ENCODE measurements at places on chromosomes 4 and X. TPM values are rescaled to one million over a fixed set of nuclear protein-coding genes. Genes with fewer than 3 reads are reported as not detected.

GRCh38 chr4:67332627-67333026 lies 212.7 kb downstream of the CENPC start:
- H3K4me3 ChIP-seq: no peak overlapping the region
- no peaks in the 10 kb centered on the region for H3K27me3 ChIP-seq
- no peak overlapping the region for H3K27ac ChIP-seq
- no peak for DNase-seq
- no peaks in the 10 kb centered on the region for H3K4me1 ChIP-seq
- no peaks in the 10 kb centered on the region for H3K36me3 ChIP-seq

DNA sequence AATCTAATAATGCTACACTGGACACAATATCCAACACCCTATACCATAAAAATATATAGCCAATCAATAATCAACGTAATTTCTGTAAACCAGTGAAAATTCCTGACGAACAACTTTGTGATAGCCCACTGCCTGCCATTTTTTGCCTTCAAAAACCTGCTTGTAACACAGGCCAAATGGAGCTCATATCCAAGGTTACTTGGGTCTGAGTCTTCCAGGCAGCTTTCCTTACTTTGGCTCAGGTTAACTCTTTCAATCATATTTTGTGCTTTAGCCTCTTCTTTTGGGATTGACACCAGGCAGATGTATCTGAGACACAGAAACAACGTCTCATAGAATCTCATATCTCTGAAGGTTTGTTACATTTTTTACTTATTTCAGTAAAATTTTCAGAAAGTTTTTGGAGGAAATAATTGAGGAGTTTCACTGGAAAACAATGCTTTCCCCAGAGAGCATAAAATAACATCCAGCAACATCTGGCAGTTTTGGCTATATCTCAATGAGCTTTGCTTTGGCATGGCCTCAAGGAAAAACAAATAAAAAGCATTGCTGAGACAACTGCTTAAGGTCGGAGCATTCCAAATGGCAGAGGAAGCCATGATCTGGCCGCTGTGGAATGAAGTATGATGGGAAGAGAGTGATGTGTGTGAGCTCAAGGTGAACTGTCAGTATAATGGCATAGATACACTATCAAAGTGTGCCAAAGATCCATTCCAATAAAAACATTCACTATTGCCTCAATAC lies 162.9 kb upstream of the SPIN4 start:
- H3K4me3 ChIP-seq: no peak overlapping the region
- H3K36me3 ChIP-seq: no peaks in the 10 kb centered on the region
- H3K27ac ChIP-seq: no peak overlapping the region
- DNase-seq: no peak

- peaks cover 19% of the 10 kb centered on the region for H3K4me1 ChIP-seq
- peak overlapping the region; percentile 69 for H3K4me3 ChIP-seq
- peak; percentile 16 for DNase-seq
- H3K36me3 ChIP-seq: no peaks in the 10 kb centered on the region
These were observed 394 bp downstream of the MED14 start for GRCh38 chrX:40734971-40735324.

DNA sequence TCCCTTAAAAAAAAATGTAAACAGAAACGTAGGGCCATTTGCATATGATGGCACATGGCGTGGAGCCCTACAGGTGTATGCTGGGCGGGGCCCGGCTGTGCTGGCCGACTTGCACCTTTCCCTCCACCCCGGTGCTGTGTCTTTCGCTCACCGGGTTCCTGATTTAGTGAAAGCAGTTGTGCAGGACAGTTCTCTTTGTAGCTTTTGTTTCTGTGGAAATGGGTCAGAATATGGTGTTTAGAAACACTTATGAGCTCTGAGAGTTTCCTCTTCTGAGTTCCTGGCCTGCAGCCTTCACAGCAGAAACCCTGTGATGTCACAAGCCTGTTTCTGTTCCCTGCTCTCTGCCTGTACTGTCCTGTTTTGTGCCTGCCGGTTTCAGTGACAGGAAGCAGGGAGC lies 22.5 kb upstream of the MSANTD1 start:
- no peaks in the 10 kb centered on the region for H3K27me3 ChIP-seq
- H3K27ac ChIP-seq: no peak overlapping the region
- no peak for DNase-seq
- no peak overlapping the region for H3K4me3 ChIP-seq
- H3K4me1 ChIP-seq: no peaks in the 10 kb centered on the region

DNA sequence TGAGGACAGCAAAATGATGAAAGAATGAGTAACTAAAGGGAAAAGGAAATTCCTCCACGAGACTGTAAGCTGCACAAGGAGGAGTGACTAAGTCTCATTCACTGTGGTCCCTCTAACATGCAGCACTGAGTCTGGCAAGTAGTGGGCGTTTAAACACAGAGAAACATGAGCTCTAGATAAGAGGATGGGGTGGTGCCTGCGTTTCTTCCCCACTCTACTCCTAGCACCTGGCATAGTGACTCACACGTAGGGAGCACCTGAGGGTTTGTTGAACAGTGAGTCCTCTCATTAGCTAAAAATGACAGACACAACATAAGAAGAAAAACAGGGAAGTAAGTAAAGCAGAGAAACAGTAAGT lies 105.8 kb upstream of the CBR4 start:
- no peaks in the 10 kb centered on the region for H3K27me3 ChIP-seq
- DNase-seq: no peak
- H3K36me3 ChIP-seq: no peaks in the 10 kb centered on the region
- no peaks in the 10 kb centered on the region for H3K4me1 ChIP-seq

DNA sequence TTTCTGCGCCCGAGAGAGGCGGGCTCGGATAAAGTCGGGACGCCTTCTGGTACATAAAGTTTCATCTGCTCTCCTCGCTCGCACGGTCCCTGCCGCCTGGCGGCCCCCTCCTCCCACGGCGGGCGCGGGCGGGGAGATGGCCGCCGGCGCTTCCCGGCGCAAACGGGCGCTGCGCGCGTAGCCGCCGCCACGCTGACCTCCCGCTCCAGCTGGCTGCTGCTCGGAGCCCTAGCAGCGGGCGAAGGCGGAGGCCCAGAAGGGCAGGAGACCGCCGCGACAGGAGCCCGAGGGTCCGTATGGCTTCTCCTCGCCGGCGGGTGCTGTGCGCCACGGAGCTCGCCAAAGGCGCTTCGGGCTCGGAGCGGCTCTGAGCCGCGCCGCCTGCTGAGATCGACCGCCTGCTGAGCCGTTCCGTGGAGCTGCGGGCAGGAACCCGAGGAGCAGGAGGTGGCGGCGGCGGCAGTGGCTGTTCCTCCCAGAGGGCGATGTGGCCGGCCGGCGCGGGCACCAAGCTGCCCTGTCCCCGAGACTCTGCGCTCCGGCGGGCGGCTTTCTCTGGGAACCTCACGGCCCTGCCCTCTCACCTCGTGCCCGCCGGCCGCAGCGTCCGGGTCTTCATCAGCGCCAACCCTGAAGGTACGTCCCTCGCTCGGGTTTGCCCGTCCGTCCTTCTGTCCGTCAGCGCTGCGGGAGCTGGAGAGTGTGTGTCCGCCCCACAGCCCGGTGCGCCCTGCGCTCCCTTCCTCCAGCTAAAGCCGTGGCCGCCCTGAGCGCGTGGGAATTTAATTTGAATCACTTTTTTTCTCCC lies at the start of gene NWD2:
Gene NWD2, plus strand, starts transcription at position 161 of the 808 bp plus-strand sequence. Its CDS starts 325 bp downstream, at position 486.
- H3K4me3 ChIP-seq: no peak within 1 kb of the TSS
- H3K4me1 ChIP-seq: no peaks in the 10 kb centered on the region
- H3K27me3 ChIP-seq: peaks cover 4% of the 10 kb centered on the region
- DNase-seq: no peak
- H3K36me3 ChIP-seq: no peaks in the 10 kb centered on the region
- H3K27ac ChIP-seq: no peak within 1 kb of the TSS

GRCh38 chr4:116064331-116064730 lies 950.9 kb upstream of the NDST4 start:
- no peaks in the 10 kb centered on the region for H3K36me3 ChIP-seq
- DNase-seq: no peak
- H3K4me3 ChIP-seq: no peak overlapping the region
- H3K27ac ChIP-seq: no peak overlapping the region
- no peaks in the 10 kb centered on the region for H3K4me1 ChIP-seq

GRCh38 chr4:180377741-180378140 lies 1865.5 kb upstream of the TENM3 start:
- H3K4me3 ChIP-seq: no peak overlapping the region
- H3K4me1 ChIP-seq: no peaks in the 10 kb centered on the region
- no peak for DNase-seq
- no peaks in the 10 kb centered on the region for H3K36me3 ChIP-seq
- no peaks in the 10 kb centered on the region for H3K27me3 ChIP-seq

DNA sequence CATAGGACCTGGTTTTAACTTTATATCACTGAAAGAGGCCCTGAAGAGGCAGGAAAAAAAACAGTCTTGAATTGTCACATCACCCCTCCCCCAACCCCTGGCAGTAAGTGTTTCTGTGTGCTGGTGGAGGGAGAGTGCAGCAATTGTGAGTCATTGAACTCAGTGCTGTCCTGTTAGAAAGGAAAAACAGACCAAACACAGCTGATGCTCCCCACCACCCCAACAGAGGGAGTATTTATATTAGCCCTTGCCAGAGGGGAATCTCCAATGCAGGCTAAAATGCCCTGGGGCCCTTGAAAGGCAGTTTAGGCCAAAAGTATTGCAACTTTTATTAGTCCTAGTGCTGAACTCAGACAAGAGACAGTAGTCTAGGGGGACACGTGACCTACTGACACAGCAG lies 197.8 kb upstream of the AGTR2 start:
- no peaks in the 10 kb centered on the region for H3K36me3 ChIP-seq
- no peak for DNase-seq
- no peak overlapping the region for H3K4me3 ChIP-seq
- no peak overlapping the region for H3K27ac ChIP-seq

GRCh38 chrX:150364347-150365050 lies 1.4 kb downstream of the MAMLD1 start:
- DNase-seq: peak; percentile 51
- no peaks in the 10 kb centered on the region for H3K36me3 ChIP-seq
- no peaks in the 10 kb centered on the region for H3K27me3 ChIP-seq
- H3K4me1 ChIP-seq: no peaks in the 10 kb centered on the region

DNA sequence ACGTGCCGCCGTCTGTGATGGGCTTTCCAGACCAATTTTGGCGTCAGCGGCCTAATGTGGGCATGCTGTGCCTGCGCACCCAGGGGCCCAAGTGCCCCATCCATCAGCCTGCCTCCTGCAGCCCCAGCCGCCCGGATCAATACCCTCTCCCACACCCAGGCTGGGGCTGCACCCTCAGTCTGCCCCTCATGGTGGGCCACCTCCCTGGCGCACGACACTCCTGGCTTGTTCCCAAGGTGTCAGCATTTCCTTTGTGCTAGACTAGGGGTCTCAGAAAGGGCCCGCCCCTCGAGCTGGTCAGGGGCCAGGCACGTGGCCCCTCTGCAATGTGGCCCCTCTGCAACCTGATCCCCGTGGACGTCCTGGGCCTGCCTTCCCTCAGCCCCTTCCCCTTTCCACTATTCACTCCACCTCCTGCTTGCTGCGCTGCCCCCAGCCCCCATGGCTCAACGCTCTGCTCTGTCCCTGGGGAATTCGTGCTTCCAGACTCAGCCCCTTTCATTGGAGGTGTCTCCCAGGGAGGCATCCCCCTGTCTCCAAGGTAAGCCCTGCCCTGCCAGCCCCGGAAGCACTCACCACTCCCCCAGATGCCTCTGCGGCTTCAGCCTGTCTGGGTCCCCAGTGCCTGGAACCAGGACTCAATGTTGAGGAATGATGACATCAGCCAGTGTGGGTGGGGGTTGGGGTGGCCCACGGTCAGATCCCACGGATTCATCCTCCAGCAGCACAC lies 130.8 kb downstream of the HMX1 start:
- no peaks in the 10 kb centered on the region for H3K36me3 ChIP-seq
- no peak for DNase-seq
- H3K27ac ChIP-seq: no peak overlapping the region
- H3K4me1 ChIP-seq: no peaks in the 10 kb centered on the region
- no peak overlapping the region for H3K4me3 ChIP-seq

- H3K27ac ChIP-seq: no peak overlapping the region
- no peaks in the 10 kb centered on the region for H3K27me3 ChIP-seq
- H3K36me3 ChIP-seq: no peaks in the 10 kb centered on the region
- DNase-seq: no peak
- no peaks in the 10 kb centered on the region for H3K4me1 ChIP-seq
These were observed 37.5 kb downstream of the KDR start for GRCh38 chr4:55087913-55088260.

DNA sequence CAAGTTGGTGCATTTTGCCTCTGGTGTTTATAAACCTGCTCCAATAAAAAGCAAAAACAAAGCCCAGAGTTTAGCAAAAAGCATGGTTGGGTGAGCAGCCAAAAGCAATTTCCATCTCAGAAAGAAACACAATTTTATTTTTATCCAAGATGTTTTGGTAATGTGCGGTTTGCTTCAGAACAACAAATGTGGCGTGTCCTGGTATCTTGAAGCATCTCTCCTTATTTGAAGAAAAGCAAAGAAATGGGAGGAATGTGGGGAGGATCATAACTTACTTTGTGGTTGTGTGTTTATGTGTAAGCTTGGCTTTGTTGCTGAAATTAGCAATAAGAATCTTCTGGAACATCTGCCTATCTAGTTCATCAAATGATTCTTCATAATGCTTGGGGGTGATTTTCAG lies 88.3 kb upstream of the DDX3X start:
- no peak overlapping the region for H3K4me3 ChIP-seq
- H3K4me1 ChIP-seq: no peaks in the 10 kb centered on the region
- H3K36me3 ChIP-seq: no peaks in the 10 kb centered on the region
- DNase-seq: no peak

- no peaks in the 10 kb centered on the region for H3K27me3 ChIP-seq
- no peak overlapping the region for H3K27ac ChIP-seq
- no peak for DNase-seq
- no peaks in the 10 kb centered on the region for H3K36me3 ChIP-seq
- no peak overlapping the region for H3K4me3 ChIP-seq
These were observed 174.4 kb downstream of the RAB28 start for GRCh38 chr4:13309751-13310150.

DNA sequence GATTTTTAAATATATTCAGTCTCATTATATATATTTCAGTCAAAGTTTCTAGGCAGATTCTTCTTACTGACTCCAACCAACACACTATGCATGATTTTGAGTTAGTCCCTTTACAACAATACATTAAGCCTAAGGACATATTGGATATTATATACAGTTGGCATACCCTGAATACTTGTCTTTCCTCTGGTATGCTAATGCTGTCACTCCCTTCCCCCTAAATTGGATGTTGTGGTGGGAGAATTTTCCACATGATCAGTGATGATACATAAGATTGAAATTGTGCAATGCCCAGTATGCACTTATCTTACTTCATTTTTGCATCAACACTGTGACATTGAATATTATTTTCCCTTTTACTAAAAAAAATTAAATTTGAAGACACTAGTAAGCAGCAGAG lies 935.2 kb downstream of the PCDH7 start:
- DNase-seq: no peak
- no peaks in the 10 kb centered on the region for H3K4me1 ChIP-seq
- H3K4me3 ChIP-seq: no peak overlapping the region
- no peaks in the 10 kb centered on the region for H3K27me3 ChIP-seq
- no peak overlapping the region for H3K27ac ChIP-seq

Gene PTCHD1
- total RNA-seq: not detected

Gene FGF5
- not detected for total RNA-seq

Gene HEPH
- not detected for total RNA-seq

Gene REELD1
- 0.46 TPM for total RNA-seq

Gene CCDC110
- total RNA-seq: not detected

Gene TBX22
- not detected for total RNA-seq

Gene KIT
- 0.20 TPM for total RNA-seq

Gene PHOX2B
- not detected for total RNA-seq

Data from CD8-positive, alpha-beta memory T cell (primary cell).